ENCODE measurements at places on chromosomes 6 and 20.

DNA sequence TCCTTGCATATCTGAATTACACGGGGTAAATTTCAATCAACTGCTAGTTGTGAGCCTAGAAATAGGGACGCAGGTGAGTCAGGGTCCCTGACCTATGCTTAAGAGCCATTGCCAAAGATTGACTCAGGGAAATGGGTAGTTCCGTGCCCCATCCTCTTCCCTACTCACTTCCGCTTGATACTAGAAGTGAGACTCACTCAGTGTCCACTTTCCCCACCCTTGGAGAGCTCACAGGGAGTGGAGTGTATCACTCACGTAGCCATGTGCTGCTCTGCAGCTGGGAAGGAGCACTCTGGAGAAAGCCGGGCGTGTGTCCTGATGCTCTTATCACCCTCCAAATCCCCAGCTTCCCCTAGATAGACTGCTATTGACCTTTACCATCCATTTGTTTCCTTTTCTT, 543 bp upstream of the MUC22 start:
- no peak for DNase-seq

- no peak for DNase-seq
These were observed 11.0 kb upstream of the FOXO3 start for GRCh38 chr6:108549741-108550140.

- no peak for DNase-seq
These were observed 51.8 kb upstream of the MYB start for GRCh38 chr6:135129136-135129856.

DNA sequence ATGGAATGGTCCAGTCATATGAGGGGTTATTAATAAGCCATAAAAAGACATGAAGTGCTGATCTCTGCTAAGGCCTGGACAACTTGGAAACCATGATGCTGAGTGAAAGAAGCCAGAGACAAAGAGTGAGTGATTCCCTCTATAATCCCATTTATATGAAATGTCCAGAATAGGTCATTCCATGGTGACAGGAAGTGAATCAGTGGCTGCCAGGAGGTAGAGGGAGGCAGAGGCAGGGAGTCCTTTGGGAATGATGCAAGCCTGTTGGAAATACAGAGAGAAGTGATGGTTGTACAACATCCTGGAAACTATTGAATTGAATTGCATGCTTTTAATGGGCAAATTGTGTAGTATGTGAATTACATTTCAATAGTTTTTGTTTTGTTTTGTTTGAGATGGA, 26.4 kb downstream of the ANKRD60 start:
- no peak for DNase-seq

GRCh38 chr6:43243664-43244321, 512 bp downstream of the TTBK1 start:
- DNase-seq, result no peak

DNA sequence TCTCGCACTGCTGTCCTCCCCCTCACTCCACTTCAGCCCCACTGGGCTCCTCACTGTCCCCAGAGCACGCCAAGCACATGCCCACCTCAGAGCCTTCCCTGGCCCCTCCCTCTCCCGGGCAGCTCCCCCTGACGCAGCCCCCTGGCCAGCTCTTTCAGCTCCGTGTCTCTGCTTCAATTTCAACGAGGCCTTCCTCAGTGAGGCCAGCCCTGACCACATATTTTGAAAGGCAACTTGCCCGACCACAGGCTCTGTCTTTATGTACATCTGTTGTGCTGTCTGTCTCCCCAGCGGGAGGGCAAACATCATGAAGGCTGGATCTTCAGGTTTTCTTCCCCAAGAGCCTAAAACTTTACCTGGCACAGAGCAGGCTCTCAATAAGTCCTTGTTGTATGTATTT, 44.6 kb downstream of the JPH2 start:
- DNase-seq, result no peak

- no peak for DNase-seq
These were observed 116.6 kb upstream of the STXBP5 start for GRCh38 chr6:147087641-147088040.

DNA sequence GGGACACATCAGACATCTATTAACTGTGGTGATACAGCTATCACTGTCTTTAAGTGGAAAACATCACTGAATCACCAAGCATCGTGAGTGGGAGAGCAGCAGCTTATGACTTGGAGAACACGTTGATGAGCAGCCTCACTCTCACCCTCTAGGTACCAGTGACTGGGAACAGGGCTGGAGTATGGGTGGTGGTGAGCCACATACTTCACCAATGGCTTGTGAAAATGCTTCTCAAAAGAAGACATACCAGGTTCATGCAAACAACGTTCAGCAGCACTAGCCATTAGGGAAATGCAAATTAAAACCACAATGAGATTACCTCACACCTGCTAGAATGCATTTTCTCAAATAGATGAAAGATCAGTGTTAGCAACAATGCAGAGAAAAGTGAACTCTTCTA, 25.3 kb downstream of the SNX5 start:
- DNase-seq, result no peak

- DNase-seq, result no peak
These were observed 63.5 kb upstream of the FAM8A1 start for GRCh38 chr6:17536586-17536985.

- DNase-seq, result no peak
These were observed 138.4 kb downstream of the HTR1B start for GRCh38 chr6:77324866-77325265.

- no peak for DNase-seq
These were observed 37.3 kb downstream of the SIM1 start for GRCh38 chr6:100427452-100427851.

DNA sequence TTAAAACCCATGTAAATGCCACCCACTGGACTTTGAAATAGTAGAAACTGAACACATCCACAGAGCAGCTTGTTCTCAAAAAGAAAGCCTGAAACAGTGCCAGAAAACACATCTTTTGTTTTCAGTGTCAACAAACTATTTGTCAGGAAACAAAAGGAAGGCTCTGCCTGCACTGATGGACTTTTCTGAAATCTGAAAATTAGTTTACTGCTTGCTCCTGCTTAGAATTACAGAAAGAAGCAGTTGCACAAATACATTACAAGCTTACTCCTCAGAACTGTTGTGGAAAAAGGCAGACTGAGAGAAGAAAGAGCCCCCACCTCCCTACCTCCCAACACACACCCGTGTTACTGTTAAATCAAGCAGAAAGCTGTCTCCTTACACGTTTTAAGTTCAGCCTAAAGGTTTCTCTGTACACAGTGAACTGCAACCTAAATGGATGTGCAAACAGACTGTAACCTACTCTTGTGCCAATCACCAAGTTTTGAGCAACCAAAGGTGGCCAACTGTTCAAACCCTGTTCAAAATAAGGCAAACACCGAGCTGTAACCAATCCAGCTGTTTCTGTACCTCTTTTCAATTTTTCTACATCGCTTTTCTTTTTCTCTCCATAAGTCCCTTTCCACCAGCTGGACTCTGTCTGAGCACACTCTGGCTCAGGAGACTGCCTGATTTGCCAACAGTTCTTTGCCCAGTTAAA, 43.7 kb downstream of the FRK start:
- no peak for DNase-seq

- no peak for DNase-seq
These were observed 77.9 kb upstream of the BMP5 start for GRCh38 chr6:55953335-55953734.

DNA sequence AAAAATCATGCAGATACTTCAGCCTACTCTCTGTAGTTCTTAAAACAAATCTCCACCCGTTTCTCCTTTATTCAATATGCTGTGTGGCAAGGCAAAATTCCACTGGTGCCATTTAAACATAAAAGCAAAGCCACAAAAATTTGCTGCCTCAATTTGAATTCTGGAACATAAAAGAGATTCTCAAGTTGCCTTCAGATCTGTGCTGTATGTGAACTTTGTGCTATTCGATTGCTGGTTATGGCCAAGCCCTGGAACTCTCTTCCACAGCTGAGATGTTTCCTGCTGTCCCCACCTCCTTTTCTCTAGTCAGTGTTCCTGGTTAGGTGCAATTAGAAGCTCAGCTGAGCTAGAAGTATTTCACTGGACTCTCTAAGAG, 395.3 kb upstream of the BTBD3 start:
- DNase-seq, result no peak

GRCh38 chr6:134979142-134979541, 29.2 kb upstream of the ALDH8A1 start:
- DNase-seq, result no peak

DNA sequence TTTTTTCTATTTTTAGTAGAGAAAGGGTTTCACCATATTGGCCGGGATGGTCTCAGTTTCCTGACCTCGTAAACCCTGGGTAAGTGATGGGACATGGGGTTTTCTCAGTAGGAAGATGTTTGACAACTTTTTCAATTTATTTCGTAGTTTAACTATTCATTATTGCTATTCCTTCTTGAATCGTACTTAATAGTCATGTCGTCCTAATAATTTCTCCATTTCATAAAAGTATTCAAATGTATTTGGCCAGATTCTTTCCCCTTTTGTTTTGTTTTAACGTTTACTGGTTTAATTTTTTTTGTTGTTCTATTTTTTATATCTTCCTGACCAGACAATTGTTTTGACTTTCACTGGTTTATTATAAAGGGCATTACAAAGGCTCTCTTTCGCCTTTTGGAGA, 16.3 kb downstream of the GPX5 start:
- DNase-seq, result no peak

- DNase-seq, result no peak
These were observed 10.1 kb upstream of the TMEM244 start for GRCh38 chr6:129871221-129871620.

GRCh38 chr6:168345266-168345665, 25.7 kb upstream of the DACT2 start:
- no peak for DNase-seq

- no peak for DNase-seq
These were observed 94.0 kb downstream of the SCML4 start for GRCh38 chr6:107730106-107730505.

- no peak for DNase-seq
These were observed 581.8 kb downstream of the CD109 start for GRCh38 chr6:74277777-74278186.

DNA sequence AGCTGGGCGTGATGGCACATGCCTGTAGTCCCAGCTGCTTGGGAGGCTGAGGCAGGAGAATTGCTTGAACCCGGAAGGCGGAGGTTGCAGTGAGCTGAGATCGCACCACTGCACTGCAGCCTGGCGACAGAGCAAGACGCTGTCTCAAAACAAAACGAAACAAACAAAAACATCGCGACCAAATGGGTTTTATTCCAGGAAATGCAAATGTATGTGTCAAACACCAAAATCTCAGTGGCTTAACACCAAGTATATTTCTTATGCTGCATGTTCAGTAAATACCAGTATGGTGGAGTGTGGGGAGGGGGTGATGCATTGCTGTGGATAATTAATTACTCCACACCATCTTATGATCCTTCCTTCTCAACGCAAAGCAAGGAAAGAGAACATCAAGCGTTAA, 28.1 kb downstream of the ACTR5 start:
- no peak for DNase-seq

DNA sequence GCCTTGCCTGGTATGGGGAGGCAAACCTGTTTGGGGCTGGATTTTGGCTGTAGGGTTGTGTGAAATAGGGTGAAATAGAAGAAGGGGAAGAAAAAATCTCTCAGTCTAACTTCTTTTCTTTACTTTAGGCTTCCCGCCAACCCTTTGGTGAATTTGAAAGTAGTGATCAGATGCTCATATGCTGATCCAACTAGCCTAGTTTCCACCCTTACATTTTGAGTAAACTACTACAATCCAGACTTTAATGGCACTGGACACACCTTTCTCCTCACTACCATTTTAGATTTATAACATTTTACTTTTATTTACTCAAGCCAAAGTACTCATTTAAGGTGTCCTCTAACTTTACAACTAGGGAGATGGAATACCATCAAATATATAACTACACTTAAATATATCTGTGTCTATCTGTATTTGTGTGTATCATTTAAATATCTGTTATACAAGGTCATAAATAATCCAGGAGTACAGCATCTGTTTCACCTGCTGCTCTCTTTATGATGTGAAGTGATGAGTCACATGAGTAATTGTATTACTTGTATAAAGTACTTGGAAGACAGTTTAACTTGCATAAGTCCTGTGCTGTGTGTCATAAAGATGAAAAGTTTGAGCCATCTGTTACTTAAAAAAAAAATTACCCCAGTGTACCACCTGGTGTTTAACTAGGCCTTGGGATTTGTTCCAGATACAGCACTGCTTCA, 172.1 kb downstream of the CDKAL1 start:
- no peak for DNase-seq

GRCh38 chr6:121925534-121926255, 473.8 kb upstream of the HSF2 start:
- no peak for DNase-seq

GRCh38 chr6:110517034-110517433, 40.6 kb upstream of the SLC22A16 start:
- DNase-seq, result no peak

DNA sequence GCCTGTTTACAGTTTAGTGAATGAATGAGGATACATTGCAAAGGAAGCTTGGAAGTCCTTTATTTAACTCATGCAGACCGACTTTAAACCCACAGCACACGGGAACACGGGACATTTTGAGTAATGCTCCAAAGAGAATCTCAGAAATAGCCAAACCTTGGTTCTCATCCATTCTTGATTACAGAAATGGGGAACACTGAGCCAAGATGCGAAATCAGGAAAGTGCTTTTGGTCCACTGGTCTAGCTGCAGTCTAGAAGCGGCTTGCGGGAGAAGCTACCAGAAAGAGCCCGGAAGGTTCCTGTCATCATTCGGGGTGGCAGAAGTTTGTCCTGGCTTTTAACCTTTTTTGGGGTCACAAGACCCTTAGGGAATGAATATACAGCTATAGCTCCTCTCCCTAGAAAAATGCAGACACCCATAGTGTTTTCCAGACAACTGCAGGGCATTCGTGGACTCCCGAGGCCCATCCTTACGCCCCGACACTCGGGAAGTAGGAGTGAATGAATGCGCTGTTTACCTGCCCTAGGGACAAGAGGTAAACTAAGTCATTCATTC, 475 bp upstream of the TMEM181 start:
- no peak for DNase-seq

- DNase-seq, result no peak
These were observed 16.1 kb downstream of the COL9A3 start for GRCh38 chr20:62832951-62833391.

GRCh38 chr6:27553123-27553904, 80.4 kb upstream of the ZNF184 start:
- DNase-seq, result no peak

- DNase-seq, result no peak
These were observed 30.7 kb downstream of the SLC35D3 start for GRCh38 chr6:136952714-136953260.

- no peak for DNase-seq
These were observed 193.1 kb downstream of the NRN1 start for GRCh38 chr6:5813625-5814027.

GRCh38 chr6:5638666-5639065, 368.1 kb downstream of the NRN1 start:
- DNase-seq, result no peak

- no peak for DNase-seq
These were observed 47.8 kb upstream of the TAGAP start for GRCh38 chr6:159092631-159093030.

GRCh38 chr6:138817799-138818198, 21.9 kb downstream of the ECT2L start:
- DNase-seq, result no peak

- no peak for DNase-seq
These were observed 383.9 kb downstream of the PLCB1 start for GRCh38 chr20:8515810-8516435.

All from T-helper 17 cell (primary cell).